ENCODE measurements at places on chromosomes 5 and 9. TPM values are rescaled to one million over a fixed set of nuclear protein-coding genes. Genes with fewer than 3 reads are reported as not detected.

DNA sequence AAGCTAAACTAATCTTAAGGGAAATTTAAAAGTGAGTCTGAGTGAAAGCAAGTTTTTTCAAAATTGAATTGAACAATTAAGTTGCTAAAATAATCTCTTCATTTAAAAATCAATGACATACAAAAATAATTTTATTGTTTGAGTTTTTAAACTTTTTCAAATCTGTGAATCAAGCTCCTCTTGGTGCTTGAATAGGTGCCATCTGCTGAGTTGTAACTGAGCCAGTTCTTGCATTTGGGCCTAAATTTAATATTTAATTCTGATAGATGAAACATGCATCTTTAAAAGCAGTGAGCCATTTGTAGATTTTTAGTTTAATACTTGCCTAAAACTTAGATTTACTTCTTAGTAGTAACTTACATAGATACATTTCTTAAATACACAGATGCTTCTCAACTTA is 31.8 kb downstream of the SPATA31D1 start:
- no peaks in the 10 kb centered on the region for H3K27me3 ChIP-seq
- H3K36me3 ChIP-seq: no peaks in the 10 kb centered on the region
- DNase-seq: no peak

RGS7BP gene
- 0.07 TPM for total RNA-seq

- peaks cover 5% of the 10 kb centered on the region for H3K27me3 ChIP-seq
- H3K4me3 ChIP-seq: peak overlapping the region; percentile 74
- DNase-seq: peak; percentile 77
- peak overlapping the region; percentile 7 for H3K27ac ChIP-seq
- no peaks in the 10 kb centered on the region for H3K36me3 ChIP-seq
Measured at GRCh38 chr9:114397848-114398605, 10.2 kb upstream of the AKNA start.

PCDHA4 gene
- total RNA-seq: 9.5 TPM

DNA sequence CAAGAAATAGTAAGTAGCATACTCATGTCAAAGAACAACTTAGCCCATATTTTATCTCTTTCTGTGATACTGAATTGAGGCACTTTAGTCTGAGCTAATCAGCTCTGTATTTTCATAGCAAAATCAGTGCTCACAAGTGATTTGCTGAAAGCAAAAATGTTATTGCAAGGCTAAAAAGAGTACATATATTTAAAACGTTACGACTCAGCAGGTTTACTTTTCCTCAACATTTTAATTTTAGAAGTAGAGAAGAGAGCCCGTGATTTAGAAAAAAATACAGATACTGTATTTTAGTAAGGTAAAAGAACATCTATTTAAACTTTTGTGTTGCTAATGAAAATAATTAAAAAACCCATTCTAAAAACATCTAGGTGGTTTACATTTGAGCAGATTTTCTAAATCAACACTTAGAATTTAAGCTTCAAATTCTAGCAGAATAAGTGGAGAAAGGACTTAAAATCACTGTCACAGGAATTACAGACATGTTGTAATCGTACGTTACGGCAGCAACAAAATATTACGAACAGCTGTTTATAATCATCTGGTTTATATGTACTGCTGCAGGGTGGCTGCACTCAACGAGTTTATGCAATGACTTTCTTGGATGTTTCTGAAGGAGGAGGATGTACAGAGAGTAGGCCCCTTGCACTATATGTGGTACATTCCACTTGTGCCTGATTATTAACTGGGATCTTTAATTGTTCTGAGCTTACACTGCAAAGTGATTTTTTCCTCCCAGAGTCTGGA is 20.1 kb downstream of the SREK1 start:
- no peaks in the 10 kb centered on the region for H3K27me3 ChIP-seq
- peaks cover 56% of the 10 kb centered on the region for H3K36me3 ChIP-seq
- no peak overlapping the region for H3K4me3 ChIP-seq
- no peaks in the 10 kb centered on the region for H3K4me1 ChIP-seq

DNA sequence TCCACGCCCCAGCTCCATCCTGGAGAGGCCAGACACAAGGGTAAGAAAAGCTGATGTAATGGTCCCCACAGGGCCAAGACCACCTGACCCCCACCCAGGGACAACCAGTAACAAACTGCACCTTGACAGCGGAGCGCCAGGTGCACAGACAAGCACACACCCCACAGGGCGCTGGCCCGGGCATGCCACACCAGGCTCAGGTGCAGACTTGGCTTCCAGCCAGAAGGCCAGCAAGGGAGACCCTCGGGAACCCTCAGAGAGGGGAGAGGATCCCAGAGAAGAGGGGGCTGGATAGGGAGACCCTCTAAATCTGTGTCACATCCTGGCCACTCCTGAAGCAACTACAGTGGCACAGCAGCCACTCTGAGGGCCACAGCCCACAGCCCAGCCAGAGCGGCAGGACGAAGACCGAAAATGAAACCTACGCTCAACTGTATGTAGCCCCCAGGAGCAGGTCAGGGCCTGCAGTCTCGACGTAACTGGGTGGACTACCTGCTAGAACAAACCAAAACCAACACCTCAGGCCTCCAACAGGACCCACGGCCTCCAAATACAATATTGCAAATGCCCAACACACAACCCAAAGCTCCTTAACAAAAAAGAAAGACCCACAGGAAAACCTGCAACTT is 18.5 kb downstream of the CAMSAP1 start:
- H3K27me3 ChIP-seq: no peaks in the 10 kb centered on the region
- H3K4me3 ChIP-seq: no peak overlapping the region
- DNase-seq: no peak
- no peak overlapping the region for H3K27ac ChIP-seq

DNA sequence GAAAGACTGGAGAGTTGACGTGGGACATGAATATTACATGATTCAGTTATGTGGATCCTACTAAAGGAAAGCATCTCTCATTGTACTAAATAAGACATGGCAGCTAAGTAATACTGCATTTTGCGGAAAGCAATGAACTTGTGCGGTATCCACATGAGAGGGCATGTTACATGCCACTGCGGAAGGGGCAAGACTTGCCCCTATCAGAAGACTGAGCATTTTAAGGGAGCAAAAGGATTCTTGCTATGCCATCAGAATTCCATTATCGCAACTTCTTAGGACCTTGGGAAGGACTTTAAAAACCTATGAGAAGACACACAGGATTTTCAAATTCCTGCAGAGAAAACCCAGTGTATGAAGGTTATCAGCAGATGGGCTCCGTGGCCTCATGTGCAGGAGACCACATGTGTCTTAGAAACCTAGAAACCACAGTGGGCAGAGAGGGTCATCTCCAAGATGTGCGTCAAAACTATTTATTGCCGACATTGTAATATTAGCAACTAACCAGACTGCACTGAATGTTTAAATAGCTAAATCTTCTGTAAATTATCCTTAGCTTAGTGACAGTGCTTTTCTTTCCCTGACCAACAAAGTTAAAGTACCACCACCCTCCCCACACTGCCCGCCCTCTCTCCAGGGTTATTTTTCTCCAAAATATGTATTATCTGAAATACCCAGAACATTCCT is 457.7 kb downstream of the ICE1 start:
- DNase-seq: no peak
- no peak overlapping the region for H3K4me3 ChIP-seq
- no peaks in the 10 kb centered on the region for H3K4me1 ChIP-seq
- no peaks in the 10 kb centered on the region for H3K27me3 ChIP-seq
- H3K36me3 ChIP-seq: no peaks in the 10 kb centered on the region
- no peak overlapping the region for H3K27ac ChIP-seq

- no peaks in the 10 kb centered on the region for H3K36me3 ChIP-seq
- H3K27ac ChIP-seq: no peak overlapping the region
- DNase-seq: no peak
- H3K4me1 ChIP-seq: no peaks in the 10 kb centered on the region
Measured at GRCh38 chr5:126189862-126190261, 233.3 kb upstream of the GRAMD2B start.

DNA sequence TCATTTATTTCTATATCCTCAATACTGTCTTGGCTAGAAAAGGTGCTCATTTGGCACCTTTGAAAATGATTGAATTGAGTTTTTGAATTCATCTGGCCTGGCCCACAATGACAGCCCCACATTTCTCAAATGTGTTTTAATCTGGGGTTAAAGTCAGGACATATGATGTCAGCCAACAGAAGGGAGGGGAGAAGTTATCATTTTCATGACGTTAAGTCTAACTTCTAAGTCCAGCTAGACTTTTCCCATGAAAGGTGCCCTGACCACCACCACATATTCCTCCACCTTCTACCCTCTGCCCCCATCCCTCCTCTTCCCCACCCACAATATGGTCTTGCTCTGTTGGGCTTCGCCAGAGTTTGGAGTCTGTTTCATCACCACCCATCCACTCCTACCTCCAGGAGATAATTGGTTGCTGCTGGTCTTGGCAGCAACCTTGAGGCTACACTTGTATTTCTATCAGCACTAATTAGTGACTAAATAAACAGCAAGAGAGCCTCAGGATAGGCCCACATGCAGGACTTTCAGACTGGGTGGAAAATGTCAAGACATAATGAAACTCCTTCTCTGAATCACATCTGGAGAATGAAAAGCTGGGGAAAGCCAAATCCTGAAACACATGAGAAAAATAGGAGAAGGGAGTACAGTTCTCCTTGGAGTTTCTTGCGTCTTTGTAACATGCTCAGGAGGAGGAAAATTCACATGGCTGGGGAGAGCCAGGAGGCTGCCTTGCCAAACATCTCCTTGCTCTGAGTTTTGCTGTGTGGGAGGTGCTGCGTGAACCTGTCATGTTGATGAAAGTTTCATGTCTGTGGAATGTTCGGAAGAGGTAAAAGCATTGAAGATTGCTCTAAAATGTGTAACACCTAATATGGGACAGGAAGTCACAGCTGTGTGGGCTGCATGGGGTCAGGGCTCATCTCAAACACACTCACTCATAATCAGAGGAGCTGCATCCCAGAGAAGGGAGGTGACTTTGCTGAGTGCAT is 544.7 kb upstream of the KLF4 start:
- no peaks in the 10 kb centered on the region for H3K36me3 ChIP-seq
- no peak overlapping the region for H3K4me3 ChIP-seq
- H3K27ac ChIP-seq: no peak overlapping the region
- no peaks in the 10 kb centered on the region for H3K4me1 ChIP-seq
- peak; percentile 90 for DNase-seq

All from astrocyte (in vitro differentiated cells and primary cell).